DMS153 (cell line): ENCODE measurements at places on chromosomes 16 and 17.

GRCh38 chr17:80446645-80447405 lies 29.6 kb downstream of the NPTX1 start:
- no peak for DNase-seq

GRCh38 chr17:41653892-41654677 lies 29.7 kb upstream of the KRT17 start:
- DNase-seq = no peak

GRCh38 chr17:52470553-52470952 lies 312.0 kb upstream of the CA10 start:
- peak; percentile 5 for DNase-seq

GRCh38 chr16:27772093-27772825 lies 222.3 kb downstream of the KATNIP start:
- DNase-seq = no peak

GRCh38 chr16:47377154-47377553 lies 83.7 kb downstream of the ITFG1 start:
- no peak for DNase-seq

- no peak for DNase-seq
Measured at GRCh38 chr17:57091186-57091618, 6.2 kb downstream of the AKAP1 start.

- no peak for DNase-seq
Measured at GRCh38 chr17:42203354-42203753, 9.1 kb upstream of the GHDC start.

DNA sequence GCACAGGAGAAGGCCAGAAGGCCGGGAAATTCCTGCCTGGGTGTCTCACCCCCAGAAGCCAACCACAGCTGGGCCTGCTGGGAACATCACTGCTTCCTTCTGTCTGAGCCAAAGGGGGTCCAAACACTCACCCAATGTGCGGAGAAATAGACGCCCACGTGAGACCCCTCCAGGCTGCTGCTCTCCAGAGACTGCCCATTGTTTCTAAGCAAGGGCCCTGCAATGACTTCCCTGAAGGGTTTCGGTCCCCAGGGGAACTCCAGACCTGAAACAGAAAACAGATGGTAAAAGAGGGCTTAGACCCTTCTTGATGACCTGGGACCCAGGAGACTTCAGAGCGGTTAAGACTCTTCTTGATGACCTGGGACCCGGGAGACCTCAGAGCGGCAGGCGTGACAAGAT lies 41.3 kb downstream of the MRM3 start:
- no peak for DNase-seq

GRCh38 chr16:78022347-78023060 lies at the start of gene CLEC3A:
Gene CLEC3A, plus strand, starts transcription at chr16:78022548. Its CDS starts 79 bp downstream, at chr16:78022627.
- DNase-seq = no peak

GRCh38 chr17:39753514-39754160 lies 15.9 kb downstream of the GRB7 start:
- peak; percentile 27 for DNase-seq

- DNase-seq = no peak
Measured at GRCh38 chr17:82349287-82349701, 9.8 kb upstream of the TEX19 start.

- no peak for DNase-seq
Measured at GRCh38 chr17:65698381-65699061, 137.1 kb upstream of the AXIN2 start.

DNA sequence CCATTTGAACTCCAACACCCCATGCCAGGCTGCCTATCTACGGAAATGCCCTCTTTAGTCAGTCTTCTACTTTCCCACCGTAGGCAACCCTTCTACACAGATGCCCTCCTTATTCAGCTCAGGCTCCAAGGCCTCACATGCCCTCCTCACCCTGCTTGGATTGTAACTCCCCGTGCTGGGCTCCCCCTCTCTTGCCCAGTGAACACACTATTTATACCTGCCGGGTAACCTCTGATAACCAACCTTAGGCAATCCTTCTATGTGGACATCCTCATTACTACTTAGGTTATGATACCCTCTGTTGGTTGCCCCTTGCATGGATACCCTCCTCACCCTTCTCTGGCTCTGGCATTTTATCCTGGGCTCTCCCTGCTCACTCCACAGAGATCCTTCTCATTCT lies 50.3 kb downstream of the NFAT5 start:
- no peak for DNase-seq

- no peak for DNase-seq
Measured at GRCh38 chr16:17770104-17770503, 299.3 kb upstream of the XYLT1 start.

- no peak for DNase-seq
Measured at GRCh38 chr17:76479515-76480060, 12.2 kb downstream of the AANAT start.

- no peak for DNase-seq
Measured at GRCh38 chr16:51343411-51343810, 192.3 kb upstream of the SALL1 start.

DNA sequence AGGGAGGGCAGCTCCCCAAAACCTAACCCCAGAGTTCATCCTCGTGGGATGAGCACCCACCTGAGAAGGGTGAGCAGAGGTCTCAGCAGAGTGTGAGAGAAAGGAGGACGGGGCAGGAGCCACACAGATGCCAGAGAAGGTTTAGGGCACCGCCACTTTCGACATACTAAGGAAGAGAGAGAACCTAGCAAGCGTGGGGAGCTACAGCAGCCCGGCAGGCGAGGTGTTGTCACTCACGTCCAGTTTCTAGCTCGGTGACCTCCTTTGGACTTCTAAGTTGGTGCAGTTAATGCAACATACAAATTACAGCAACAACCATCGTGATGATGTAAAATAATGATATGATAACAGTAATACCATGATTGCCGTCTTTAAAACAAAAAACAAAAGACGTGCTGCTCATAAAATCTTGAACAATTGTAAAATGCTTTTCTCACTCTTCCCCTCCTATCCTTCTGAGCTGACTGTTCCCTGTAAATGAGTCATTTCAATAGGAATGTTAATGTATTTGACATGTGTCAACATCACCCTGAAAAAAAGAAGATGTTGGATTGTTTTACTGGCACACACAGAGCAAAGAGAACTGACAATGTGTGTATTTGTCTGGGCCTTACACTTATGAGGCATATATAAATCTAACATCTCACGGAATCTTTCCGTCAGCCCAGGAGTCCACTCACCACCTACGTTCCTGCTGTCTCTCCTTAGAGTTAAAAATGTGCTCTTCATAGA lies 158.2 kb upstream of the MAF start:
- peak; percentile 2 for DNase-seq

DNA sequence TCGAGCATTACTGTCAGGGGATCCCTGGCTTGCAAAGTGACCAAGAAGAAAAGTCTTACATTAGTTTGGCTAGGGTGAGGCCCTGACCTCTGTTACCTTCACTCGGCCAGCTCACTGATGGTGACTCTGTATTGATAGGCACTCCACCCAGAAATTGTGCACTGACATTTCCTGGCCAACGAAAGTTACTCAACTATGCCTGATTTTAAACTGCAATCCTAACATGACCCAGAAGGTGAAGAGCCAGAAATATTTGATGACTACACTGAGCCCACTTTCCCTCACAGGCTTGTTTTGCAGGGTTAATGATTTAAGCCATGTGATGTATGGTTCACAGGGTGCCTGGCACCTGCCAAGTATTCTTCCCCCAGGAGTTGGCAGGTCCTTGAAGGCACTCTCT lies 208.2 kb upstream of the MAF start:
- no peak for DNase-seq

DNA sequence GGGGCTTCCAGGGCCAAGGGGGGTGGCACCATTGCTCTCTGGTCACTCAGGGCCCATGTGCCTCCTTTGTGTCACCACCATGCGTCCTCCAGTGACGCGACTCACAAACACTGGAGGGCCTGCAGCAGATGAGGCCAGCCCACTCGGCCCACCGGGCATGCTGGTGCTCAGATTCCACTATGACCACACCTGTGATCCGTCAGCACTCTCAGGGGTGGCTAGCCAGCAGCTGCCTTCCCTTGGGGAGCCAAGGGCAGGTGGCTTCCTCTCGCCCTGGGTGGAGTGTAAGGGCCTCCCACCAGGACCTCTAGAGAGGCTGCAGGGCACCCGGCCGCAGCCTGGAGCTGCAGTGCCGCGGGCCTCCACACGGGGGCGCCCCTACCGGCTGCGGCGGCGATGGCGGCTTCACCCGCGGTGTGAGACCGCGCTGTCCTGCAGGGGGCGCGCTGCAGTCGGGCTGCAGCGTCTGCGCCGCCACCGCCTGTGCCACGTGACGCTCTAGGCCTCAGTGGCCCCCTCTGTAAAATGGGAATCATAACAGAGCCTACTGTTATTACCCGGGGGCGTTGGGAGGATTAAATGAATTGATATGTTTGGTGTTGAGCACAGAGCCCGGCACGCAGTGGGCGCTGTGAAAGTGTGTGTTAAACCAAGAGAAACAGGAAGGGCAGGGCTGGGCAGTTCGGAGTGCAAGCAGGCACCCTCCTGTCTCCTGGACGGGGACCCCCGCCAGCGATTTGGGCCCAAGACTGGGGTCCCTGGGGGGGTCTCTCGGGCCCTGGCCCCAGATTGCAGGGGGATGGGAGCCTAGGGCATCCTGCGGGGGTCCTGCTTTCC lies 192.4 kb upstream of the GSE1 start:
- no peak for DNase-seq

- no peak for DNase-seq
Measured at GRCh38 chr17:45676695-45677094, 107.4 kb upstream of the CRHR1 start.
